ENCODE measurements at places on chromosomes 12 and 14. TPM values are rescaled to one million over a fixed set of nuclear protein-coding genes. Genes with fewer than 3 reads are reported as not detected.
A peak's percentile ranks its signal among the peaks of the same experiment; 100 is the strongest.

GRCh38 chr12:22321638-22322037 lies 12.9 kb downstream of the ST8SIA1 start:
- H3K4me3 ChIP-seq = no peak overlapping the region
- H3K27ac ChIP-seq = no peak overlapping the region
- no peaks in the 10 kb centered on the region for H3K36me3 ChIP-seq
- no peak for DNase-seq
- peaks cover 9% of the 10 kb centered on the region for H3K27me3 ChIP-seq

- no peaks in the 10 kb centered on the region for H3K27me3 ChIP-seq
- peak overlapping the region; percentile 77 for H3K27ac ChIP-seq
- peaks cover 35% of the 10 kb centered on the region for H3K4me1 ChIP-seq
- peak; percentile 59 for DNase-seq
Observed at GRCh38 chr12:11812586-11813437, 163.3 kb downstream of the ETV6 start.

DNA sequence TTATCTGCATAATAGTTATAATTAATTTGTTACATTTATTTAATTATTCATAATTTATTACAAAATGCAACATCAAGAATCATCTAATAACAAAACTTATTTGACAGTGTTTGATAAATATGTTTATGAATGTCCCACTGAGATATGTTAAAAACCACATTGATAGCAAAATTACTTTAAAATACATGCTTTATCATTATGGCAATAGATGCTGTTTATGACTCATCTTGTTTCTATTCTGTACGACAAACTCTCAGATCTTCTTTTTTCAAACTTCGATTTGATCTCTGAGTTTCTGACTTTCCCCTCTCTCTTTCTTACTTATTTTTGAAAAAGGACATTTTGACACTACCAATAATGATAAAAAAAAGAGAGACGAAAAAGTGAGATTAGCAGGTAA lies 56.8 kb upstream of the LRRK2 start:
- H3K4me1 ChIP-seq = no peaks in the 10 kb centered on the region
- no peak overlapping the region for H3K4me3 ChIP-seq
- DNase-seq = no peak

Gene TAS2R30
- total RNA-seq = 3.7 TPM

Gene GPR135
- 3.7 TPM for total RNA-seq

Gene SUSD6
- total RNA-seq = 19.5 TPM
